ENCODE measurements at places on chromosomes 6 and 20. TPM values are rescaled to one million over a fixed set of nuclear protein-coding genes. Genes with fewer than 3 reads are reported as not detected.
A peak's percentile ranks its signal among the peaks of the same experiment; 100 is the strongest.

The BPIFB1 gene
- not detected for total RNA-seq

The STX11 gene
- 1.1 TPM for total RNA-seq

The IDH3B gene
- 102 TPM for total RNA-seq

The ADGRF1 gene
- total RNA-seq: 3.5 TPM

The BPI gene
- total RNA-seq: not detected

The TMEM217 gene
- total RNA-seq: 4.6 TPM

The SYTL3 gene
- 0.65 TPM for total RNA-seq

The OR2J3 gene
- not detected for total RNA-seq

The LST1 gene
- total RNA-seq: not detected

The RING1 gene
- 48.3 TPM for total RNA-seq

DNA sequence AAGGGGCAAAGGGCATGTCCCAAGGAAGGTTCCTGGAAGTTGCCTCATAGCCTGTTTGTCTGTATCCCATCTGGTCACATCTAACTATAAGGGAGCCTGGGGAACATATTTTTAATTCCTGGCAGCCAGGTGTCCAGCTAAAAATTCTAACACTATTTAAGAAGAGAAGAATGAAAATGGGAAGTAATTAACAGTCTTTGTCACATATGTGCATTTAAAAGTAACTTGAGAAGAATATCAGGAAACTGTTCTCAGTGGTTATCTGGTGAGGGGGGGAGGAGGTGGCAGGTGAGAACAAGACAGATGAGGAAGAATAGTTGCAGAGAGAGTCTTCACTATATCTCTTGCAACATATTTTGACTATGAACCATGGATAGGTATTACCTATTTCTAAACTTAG is 75.5 kb upstream of the ELOVL5 start:
- no peak for DNase-seq

DNA sequence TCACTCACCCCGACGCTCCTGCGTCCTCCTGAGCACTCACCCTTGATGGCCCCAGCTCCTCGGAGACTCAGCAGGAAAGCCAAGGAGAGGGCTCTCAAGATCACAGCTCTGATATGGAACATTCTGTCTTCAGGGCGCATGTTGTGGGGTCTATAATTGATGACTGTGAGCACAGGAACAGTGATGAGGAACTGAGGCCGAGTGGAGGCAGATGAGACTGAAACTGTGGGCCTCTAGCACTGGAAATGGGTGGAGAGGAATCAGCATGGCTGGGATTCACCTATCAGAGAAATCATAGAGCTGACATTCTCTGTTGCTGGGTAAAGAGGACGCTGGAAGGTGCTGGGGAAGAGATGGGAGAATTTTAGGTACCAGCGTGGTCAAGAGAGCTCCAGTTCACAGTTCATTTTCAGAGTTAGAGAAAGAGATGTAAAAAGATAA is at the start of gene HLA-DPA1:
Gene HLA-DPA1, minus strand, starts transcription at position 219 of the 441 bp plus-strand sequence.
- DNase-seq: peak; percentile 36

GRCh38 chr6:151141685-151142084 is 98.1 kb upstream of the AKAP12 start:
- DNase-seq: peak; percentile 38

DNA sequence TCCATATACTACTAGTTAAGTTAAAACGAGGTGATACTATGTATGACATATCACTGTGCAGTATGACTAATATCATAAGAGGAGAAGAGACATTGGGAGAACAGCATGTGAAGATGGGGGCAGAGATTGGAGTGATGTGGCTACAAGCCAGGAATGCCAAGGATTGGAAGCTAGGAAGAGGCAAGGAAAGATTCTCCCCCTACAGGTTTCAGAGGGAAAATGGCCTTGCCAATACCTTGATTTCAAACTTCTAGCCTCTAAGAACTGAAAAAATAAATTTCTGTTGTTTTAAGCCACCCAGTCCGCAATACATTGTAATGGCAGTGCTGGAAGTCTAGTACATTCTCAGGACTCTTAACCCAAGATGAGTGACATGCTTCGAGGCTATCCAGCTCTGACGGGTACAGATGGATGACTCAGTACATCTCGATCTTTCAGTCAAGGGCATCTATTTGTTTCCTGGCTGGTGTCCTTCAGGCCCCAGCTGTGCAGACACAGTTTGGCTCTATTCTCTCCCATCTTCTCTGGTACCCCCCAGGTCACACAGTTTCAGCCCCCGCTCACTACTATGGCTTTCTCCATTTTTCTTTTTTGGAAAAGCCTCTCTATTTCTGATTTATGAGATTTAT is 55.5 kb upstream of the THEMIS start:
- DNase-seq: peak; percentile 35

DNA sequence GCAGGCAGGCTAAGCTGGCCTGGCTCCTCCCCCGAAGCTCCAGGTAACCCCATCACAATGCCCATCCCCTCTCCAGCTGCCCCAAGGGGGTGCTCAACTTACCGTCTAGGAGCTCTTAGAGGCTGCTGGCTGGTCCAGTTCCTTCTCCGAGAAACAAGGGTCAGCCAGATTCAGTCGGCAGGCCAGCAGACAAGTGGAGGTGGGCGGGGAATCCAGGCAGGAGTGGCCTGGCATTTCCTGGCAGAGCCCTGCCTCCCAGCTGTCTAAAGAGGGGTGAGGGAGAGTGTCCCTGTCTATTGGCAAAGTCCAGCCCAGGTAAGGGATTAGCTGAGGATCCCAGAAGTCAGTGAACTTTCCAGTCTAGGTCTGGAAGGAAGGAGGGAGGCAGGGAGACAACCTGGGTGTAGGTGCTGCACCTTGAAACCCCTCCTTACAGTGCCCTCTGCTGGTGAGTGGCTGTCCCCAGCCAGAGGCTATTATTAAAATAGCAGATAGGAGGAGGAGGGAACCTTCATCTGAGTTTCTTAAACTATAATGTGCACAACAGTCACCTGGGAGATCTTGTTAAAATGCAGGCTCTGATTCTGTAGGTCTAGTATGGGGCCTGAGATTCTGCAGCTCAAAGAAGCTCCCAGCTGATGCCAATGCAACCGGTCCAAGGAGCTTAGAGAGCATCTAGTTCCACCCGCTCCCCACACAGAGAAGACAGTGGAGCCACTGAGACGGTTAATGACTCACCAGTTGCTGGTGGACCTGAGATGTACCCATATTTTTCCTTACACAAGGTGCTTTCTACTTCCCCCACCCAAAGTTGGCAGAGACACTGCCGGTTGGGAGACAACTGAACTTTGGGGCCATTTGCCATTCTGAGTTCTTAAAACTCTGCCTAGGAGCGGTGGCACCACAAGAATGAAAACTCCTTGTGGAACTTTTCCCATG is at the start of gene UNC5CL:
Gene UNC5CL, minus strand, starts transcription at position 162 of the 939 bp plus-strand sequence. CDS start 4,147 bp downstream, outside the sequence.
- DNase-seq: peak; percentile 76

DNA sequence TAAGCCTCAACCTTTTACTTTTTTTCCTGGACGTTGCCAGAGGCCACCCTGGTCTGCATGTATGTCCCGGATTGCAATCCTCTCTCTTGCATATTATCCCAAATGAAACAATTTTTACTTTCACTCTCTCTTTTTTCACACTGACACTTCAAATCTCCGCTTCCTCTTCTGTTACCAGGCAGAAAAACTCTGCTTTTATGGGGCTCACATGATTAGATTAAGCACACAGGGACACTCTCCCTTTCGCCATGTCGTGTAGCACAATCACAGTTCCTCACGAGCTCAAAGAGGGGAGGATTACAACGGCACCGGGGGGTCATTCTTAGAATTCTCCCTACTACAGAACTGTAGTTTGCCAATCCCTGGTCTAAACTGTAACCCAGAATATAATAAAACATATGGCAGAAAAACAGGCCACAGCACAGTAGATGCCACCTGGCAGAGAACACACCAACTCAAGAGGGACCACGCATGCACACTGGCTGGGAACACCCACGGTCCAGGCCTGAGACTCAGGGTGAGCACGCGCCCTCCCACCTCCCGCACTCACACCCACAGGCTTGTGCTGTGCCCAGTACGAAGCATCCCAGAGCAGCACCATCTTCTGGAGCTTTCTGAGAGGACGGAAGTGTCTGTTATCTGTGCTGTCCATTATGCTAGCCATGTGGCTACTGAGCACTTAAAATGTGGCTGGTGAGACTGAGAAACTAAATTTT is 288.7 kb downstream of the KIF16B start:
- DNase-seq: no peak

DNA sequence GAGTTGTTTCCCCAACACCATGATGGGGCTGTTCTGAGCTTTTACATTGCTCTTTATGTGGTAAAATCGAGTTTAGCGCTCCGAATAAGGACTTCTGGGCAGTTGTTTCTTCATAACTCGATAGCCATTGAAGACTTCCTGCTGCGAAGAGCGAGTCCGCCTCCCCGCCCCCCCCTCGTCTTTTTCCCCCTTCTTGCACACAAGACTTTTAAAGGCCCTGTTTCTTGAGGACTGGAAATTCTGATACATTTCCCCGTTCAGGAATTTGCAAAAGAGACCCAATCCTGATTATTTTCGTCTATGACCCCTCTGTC is 1.5 kb upstream of the CITED2 start:
- no peak for DNase-seq

DNA sequence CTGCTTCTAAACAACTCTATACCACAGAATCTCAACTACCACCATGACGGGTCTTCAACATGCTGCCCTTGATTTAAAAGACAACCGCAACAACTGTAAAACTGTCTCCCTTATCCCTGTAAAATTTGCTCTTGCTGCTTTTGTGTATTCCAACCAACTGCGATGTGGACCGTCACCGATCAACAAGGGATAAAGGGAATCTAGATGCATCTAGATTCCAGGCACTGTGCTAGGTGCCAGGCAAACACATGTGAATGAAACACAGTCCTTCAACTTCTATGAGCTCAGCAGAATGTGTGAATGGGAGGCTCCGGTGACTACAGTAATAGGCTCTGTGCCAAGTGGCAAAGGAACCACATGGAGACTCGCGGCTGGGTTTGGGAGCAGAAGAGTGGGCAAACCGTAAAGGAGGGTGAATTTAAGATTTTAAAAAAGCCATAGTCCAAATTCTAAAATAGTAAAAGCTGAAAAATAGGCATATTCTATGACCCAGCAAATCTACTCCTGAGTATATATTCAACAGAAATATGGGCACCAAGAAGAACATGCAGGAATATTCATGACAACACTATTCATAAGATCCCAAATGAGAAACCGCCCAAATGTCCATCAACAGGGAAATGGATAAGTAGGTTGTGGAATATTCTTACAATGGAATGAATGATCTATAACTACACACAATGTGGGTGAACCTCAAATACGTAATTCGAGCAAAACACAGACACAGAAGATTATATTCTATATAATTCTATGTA is 3.7 kb upstream of the PRND start:
- DNase-seq: peak; percentile 18

GRCh38 chr6:81785377-81785776 is 32.9 kb upstream of the TENT5A start:
- DNase-seq: no peak

GRCh38 chr6:26553264-26553634 is 15.1 kb downstream of the HMGN4 start:
- DNase-seq: peak; percentile 74

- DNase-seq: no peak
These were observed 395.8 kb upstream of the CNR1 start for GRCh38 chr6:88561954-88562315.

GRCh38 chr6:36280467-36280866 is 10.6 kb downstream of the PNPLA1 start:
- DNase-seq: no peak

DNA sequence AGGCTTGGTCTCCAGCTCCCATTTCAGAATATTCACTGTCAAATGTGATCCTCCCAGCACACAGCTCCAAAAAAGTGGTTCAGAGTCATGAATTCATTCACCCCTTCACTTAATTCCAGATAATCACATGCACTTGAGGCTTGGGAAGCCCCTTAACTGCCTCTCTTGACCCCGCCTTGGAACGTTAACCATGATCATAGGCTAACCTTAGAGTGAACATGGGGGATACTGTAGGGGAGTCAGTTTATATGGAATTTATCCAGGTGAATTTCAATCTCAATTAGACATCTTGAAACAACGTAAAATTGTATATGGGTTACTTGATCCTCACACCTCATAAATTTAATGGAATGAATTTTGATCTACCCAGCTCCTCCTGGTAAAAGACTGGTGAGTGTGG is 346.8 kb upstream of the ARID1B start:
- no peak for DNase-seq

GRCh38 chr6:79009819-79010218 is 68.2 kb downstream of the PHIP start:
- DNase-seq: no peak

DNA sequence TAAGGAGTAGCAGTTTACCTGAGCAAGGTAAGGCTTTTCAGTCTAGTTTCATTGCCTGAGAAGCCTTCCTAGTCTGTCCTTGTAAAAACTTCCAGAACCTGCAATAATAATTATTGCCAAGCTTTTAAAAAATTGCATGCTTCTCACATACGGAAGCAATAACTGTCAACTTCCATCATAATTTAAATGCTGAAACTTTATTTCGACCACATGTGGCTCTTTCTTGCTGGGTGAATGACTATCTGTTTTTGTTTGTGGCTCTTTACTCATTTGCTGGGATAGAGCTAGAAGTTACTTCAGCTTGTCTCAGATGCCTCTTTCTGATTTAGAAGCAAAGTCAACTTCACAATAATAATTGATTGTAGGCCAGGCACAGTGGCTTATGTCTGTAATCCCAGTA is 95.9 kb upstream of the COL21A1 start:
- DNase-seq: no peak

- DNase-seq: no peak
These were observed 191.9 kb downstream of the ISM1 start for GRCh38 chr20:13412806-13413445.

- DNase-seq: no peak
These were observed 130.9 kb downstream of the SULF2 start for GRCh38 chr20:47654370-47654769.

GRCh38 chr20:9458138-9458796 is 56.1 kb upstream of the LAMP5 start:
- DNase-seq: peak; percentile 64

GRCh38 chr20:48782053-48782452 is 45.7 kb downstream of the PREX1 start:
- DNase-seq: no peak

- DNase-seq: no peak
These were observed 2.8 kb downstream of the TNFRSF21 start for GRCh38 chr6:47306887-47307286.

DNA sequence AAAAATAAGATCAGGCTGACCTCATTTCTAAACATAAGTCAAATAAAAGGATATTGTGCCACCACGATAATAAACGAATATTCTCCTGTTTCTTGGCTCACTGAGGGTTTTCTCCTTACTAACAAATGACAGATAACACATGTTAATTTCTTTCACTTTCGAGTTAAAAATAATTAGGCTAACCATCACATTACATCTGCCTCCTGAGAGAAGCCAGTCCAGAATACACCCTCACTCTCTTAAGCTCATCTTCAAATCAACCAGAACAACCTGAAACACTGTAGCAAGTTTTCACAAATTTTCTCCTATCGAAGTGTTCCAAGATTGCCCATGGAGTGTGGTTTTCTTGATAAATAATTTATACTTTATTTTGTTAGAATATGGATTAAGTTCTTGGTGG is 1285.6 kb upstream of the EYS start:
- no peak for DNase-seq

GRCh38 chr6:6712449-6713403 is 124.2 kb downstream of the LY86 start:
- DNase-seq: peak; percentile 96

DNA sequence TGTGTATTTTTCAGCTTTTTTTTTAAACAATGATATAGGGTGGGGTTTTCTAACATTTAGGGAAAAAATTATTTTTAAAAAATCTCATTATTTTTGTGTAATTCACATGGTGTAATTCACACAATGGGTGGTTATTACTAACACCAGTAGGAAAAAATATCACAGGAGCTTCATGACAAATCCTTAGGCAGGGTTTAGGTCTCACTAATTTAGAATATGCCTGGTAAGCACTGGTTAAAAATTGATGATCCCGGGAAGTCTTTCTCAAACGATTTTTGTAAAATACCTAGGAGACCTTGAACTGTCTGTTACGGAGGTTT is 29.5 kb upstream of the ZNF217 start:
- no peak for DNase-seq
